Caki2 (cell line): ENCODE measurements at places on chromosomes 3 and 15.

DNA sequence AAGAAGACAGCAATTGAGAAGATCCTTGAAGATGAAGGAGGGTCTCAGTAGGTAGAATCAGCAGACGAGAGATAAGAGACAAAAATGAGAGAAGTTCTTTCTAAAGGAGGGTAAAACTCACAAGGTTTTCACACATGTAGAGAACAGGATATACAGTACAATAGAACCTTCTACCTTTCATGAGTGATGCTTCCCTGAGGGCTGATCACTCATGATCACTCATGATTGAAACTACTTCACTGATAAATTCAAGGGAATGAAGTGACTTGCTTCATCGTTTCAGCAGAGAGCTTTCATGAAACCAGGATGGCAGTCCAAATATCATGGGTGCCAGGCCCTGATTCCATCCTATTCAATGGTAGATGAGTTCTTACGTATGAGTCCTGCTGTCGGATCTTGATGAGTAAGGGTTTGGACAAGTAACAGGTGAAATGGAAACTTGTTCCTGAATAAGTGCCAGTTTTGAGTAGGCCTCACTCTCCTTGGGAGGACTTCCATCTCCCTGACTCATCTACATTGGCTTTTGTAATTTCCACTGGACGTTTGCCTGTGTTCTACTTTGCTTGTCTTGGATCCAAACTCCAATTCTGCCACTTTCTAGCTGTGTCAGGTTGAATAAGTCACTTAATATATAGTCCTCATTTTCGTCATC lies 9.6 kb upstream of the CLDN16 start:
- DNase-seq: no peak

DNA sequence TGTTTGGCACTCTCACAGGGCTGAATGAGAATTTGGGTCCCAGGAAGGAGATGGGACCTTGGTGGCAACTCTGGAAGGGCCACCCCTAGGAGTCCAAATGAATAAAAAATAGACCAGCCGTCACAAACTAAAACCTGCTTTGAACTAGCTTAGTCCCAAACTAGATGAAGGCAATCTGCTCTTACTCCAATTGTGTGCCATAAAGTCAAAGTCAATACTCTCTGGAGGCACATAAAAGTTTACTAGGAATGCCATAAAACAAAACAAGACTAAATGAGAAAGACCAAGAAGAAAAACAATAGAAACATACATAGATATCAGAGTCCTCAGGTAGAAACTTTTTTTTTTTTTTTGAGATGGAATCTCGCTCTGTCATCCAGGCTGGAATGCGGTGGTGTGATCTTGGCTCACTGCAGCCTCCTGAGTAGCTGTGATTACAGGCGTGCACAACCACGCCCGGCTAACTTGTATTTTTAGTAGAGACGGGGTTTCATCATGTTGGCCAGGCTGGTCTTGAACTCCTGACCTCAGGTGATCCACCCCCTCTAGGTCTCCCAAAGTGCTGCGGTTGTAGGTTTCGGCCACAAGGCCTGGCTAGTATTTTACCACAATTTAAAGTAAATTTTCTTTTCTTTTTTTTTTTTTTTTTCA lies 8.1 kb downstream of the GOLGA6L2 start:
- DNase-seq: no peak

DNA sequence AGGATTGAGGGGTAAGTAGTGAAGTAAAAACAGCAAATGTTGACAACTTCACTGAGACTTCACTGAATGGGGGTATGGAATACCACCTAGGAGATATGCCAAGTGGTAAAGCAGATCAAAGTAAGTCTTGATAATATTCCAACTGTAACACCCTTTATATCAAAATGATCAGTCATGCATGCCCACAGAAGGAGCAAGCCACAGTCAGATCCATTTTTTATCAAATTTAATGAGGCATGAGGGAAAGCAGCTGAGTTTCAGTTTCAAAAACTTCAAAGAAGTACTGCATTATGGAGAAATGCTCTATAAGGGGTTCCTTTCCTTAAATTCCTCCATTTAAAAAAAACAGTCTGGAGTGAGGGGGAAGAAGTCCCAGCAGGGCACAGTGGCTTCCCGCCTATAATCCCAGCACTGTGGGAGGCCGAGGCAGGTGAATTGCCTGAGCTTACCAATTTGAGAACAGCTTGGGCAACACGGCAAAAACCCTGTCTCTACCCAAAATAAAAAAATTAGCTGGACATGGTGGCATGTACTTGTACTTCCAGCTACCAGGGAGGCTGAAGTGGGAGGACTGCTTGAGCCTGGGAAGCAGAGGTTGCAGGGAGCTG lies 56.9 kb downstream of the TJP1 start:
- DNase-seq: no peak

GRCh38 chr3:151918253-151919029 lies 45.0 kb downstream of the SUCNR1 start:
- peak; percentile 35 for DNase-seq

DNA sequence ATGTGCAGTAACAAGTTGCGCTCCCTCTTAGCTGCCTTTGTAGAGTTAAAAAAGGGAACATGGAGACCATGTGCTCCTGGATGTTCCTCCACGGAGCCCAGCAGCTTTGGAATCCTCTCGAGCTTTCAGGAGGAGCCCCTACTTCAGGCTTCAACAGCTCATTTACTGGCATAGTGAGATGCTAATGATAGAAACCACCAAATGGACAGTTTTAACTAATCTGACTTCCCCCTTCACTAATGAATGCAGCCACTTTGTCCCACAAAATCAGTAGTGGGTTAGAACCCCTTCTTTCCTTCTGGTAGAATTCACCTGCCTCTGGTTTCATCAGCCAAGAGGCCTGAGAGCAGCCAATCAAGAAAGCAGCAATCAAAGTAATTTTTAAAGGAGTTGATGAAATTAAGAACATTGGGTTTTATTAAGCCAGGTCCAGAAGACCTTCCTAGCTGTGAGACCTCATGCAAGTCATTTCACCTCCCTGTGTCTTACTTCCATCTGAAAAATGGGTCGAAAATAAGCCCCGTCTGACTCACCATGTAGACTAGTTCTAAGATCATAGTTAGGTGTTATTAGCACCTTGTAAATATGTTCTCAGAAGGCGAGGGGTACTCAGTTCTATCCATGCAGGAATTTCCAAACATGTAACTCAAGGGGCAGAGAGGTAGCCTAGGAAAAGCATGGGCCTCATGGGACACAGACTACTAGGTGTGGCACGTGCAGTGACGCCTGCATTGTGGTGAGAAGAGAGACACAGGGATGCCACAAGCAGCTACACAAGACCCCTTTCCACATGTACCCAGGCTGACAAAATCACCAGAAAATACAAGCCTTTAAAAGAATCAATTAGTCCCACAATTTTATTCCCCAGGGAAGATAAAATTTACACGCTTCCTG lies 179.7 kb upstream of the LPP start:
- DNase-seq: no peak
